ENCODE measurements at places on chromosomes 13 and 19. TPM values are rescaled to one million over a fixed set of nuclear protein-coding genes. Genes with fewer than 3 reads are reported as not detected.

Gene PALM3
- under 0.01 TPM for total RNA-seq

Gene KIR2DL4
- total RNA-seq, result not detected

DNA sequence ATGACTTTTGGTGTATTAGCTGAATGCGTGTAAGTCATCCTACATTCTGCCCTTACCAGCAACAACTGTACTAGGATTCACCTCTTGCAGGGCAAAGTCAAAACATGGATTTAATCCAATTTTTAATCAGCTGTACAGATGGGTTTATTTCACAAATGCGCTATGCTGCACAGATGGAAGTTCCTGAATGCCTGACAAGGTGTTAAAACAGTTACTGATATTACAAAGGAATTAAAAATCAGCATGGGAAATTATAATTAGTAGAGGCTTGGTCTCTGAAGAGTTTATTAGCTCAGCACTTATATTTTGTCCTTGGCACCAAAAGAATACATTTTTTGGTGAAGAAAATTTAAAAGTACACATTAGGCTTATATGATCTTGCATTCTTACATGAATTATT, 448.9 kb downstream of the PCDH9 start:
- DNase-seq, result no peak

Gene FBXO27
- total RNA-seq, result not detected

Gene TMEM205
- 255 TPM for total RNA-seq

DNA sequence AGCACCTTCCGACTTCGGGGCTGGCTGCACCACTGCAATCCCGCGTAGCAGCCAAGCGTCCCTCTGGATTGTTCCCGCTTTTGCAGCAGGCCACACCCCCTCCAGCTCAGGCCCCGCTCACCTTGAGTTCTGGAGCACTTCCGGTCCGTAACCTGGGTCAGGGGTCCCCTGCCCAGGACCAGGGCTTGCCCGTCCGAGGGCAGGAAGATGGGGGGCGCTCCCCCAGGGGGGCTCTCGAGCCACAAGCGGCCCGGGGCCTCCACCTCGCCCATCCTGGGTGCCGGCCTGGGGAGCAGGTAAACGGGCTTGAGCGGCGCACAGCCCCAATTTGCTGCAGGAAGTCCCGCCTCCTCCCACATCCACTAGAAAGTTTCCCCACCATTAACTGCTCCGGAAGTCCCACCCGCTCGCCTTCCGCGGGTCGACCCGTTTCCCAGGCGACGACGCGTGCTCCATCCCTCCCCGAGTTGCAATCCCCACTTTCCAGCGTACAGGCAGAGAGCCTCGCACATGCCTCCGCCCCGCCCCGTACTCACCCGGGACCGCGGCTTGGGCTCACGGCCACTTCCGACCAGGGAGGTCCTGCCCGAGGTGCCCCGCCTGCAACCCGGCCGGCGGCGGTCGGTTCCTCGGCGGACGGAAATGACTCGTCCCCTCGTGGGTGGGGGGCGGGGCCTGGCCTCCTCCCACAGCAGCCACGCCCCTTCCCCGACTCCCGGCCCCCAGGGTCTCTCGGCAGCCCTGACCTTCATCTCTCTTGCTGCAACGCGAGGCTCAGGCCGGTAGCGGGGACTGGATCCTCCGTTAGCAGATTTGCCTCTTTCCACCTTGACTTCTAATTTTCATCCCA, at the start of gene PNKP:
Gene PNKP, minus strand, starts transcription at position 644 of the 850 bp plus-strand sequence. Its CDS starts 372 bp downstream, at position 272.
- DNase-seq, result peak; percentile 94

Gene IGSF23
- not detected for total RNA-seq

DNA sequence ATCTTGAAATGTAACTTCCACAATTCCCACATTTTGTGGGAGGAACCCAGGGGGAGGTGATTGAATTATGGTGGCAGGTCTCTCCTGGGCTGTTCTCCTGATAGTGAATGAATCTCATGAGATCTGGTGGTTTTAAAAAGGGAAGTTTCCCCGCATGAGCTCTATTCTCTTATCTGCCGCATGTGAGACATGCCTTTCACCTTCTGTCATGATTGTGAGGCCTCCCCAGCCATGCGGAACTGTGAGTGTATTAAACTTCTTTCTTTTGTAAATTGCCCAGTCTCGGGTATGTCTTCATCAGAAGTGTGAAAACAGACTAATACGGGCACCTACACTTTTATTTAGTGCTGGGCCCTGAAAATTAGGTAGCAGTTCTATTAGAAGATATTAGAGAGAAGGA, 45.8 kb downstream of the TNFSF13B start:
- DNase-seq, result no peak
